Astrocyte of the cerebellum (primary cell): ENCODE measurements at places on chromosomes 13 and 19.

GRCh38 chr13:111659219-111659775, 338.9 kb downstream of the TEX29 start:
- no peak for DNase-seq

- DNase-seq: no peak
Measured at GRCh38 chr19:52735734-52736133, 890 bp upstream of the ZNF611 start.

GRCh38 chr13:108785844-108786243, 156.4 kb downstream of the MYO16 start:
- no peak for DNase-seq

GRCh38 chr13:97134364-97135095, 87.6 kb upstream of the MBNL2 start:
- DNase-seq: no peak

DNA sequence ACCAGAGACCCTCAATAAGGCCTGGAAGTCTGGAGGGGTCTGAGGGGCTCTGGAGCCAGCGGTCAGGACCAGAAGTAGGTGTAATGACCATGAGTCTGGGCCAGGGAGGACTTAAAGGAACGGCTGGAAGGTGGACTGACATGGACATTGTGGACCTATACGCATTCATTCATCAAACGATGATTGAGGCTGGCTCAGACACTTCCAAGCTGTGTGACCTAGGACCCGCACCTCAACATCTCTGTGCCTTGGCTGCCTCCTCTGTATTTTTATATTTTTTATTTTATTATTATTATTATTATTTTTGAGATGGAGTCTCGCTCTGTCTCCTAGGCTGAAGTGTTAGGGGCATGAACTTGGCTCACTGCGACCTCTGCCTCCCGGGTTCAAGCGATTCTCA, 9.3 kb upstream of the LRRC25 start:
- DNase-seq: no peak

GRCh38 chr19:45881909-45882528, 3.9 kb downstream of the IRF2BP1 start:
- no peak for DNase-seq

- no peak for DNase-seq
Measured at GRCh38 chr19:4241824-4242430, 5.0 kb upstream of the YJU2 start.

- peak; percentile 69 for DNase-seq
Measured at GRCh38 chr19:58575183-58576041, 2.3 kb upstream of the MZF1 start.

GRCh38 chr13:97113231-97114001, 108.7 kb upstream of the MBNL2 start:
- no peak for DNase-seq

DNA sequence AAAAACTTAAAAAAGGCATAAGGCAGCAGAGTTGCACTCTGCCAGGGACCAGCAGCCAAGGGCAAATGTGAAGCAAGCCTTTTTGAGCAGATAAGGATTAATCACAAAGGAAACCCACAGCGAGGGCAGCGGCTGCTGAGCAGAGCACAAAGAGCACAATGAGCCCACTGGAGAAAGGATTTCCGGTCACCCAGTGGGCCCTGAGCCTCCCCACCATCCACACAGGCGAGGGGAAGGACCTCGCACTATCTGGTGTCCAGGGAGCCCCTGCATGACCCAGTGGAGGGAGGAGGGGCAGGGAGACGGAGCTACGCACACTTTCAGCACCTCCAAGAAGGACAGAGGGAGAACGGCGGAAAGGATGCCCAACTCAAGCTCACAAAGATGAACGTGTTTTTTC, 40.0 kb downstream of the COL4A1 start:
- no peak for DNase-seq

- peak; percentile 22 for DNase-seq
Measured at GRCh38 chr19:6674868-6675305, 4.9 kb upstream of the TNFSF14 start.

- DNase-seq: no peak
Measured at GRCh38 chr13:96279904-96280303, 190.0 kb downstream of the HS6ST3 start.

- no peak for DNase-seq
Measured at GRCh38 chr19:21314676-21315075, 14.5 kb downstream of the ZNF708 start.

- DNase-seq: peak; percentile 82
Measured at GRCh38 chr19:8526345-8527091, 12.6 kb upstream of the ZNF414 start.

GRCh38 chr19:27971071-27971470, 1241.9 kb downstream of the UQCRFS1 start:
- no peak for DNase-seq

GRCh38 chr19:1053176-1054101, 13.5 kb upstream of the ARHGAP45 start:
- DNase-seq: no peak

GRCh38 chr19:33085570-33086128, 4.7 kb downstream of the GPATCH1 start:
- DNase-seq: no peak

DNA sequence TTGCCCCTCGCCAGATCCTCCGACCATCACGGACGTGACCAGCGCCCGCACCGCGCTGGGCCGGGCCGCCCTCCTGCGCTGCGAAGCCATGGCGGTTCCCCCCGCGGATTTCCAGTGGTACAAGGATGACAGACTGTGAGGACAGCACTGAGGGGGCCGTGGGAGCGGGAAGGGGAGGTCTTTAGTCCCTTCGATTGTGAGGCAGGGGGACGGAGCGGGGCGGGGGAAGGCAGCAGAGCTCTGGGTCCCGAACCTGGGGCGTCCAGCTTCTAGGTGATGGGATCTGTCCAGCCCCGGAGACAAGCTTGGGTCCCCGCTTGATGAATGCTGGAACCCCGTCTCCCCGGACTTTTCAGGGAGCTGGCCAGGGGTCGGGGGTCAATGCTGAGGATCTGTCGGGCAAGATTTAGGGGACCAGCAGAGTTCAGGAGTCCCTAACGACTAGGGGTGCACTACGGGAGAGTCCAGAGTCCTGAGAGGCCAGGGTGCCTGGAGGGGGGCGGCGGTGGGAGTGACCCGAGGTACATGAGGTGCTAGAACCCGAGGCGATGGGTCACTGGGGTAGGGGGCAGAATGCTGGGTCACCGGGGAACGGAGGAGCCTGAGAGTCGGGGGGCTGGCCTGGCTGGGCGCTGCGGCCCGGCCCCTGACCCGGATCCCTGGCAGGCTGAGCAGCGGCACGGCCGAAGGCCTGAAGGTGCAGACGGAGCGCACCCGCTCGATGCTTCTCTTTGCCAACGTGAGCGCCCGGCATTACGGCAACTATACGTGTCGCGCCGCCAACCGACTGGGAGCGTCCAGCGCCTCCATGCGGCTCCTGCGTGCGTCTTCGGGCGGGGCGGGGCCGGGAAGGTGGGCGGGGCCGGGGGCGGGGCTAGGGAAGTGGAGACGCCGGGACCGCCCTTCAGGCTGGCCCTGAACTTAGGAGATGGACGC, 14.6 kb downstream of the VSIG10L start:
- DNase-seq: no peak

DNA sequence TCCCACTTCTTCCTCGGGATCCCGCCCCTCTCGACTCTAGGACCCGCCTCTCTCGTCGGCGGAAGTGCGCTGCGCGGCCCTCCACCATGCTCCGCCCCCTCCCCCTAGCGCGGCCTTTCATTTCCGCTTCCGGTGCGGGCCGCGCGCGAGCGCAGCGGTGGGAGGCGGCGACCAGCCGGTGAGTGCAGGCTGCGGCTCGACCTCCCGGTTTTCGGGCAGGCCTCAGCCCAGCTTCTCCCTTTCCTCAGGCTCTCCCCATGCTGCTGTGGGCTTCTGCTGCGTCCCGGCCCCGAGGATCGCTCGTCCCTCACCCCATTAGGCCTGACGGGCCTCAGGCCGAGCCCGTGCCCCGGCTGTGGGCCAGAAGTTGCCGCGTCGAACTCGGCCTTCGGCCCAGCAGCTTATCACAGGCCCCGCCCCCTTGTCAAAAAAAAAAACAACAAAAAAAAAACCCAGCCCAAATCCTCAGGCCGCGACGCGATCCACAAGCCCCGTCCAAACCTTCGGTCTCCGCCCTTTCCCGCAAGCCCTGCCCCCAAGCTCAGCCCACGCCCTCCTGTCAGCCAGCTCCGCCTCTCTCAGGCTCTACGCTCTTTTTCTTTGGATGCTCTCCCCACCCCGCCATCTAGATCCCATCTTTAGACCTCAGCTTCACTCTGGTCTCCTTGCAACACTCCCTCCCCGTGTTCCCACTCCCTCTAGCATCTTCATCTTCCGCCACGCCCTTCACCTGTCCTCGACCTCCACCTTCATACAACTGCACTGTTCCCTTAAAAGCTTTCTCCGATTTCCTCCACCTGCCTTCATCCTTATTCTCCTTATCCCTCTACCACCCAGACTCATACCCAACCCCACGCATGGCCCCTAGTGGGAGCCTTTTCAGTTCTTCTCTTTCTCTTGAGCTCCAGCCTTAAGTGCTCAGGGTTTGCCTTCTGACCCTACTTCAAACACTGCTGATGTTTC, at the start of gene CLASRP:
TSS of gene CLASRP (plus strand) at position 115 of the 963 bp plus-strand sequence. CDS start 1,168 bp downstream, outside the sequence.
- peak; percentile 63 for DNase-seq

DNA sequence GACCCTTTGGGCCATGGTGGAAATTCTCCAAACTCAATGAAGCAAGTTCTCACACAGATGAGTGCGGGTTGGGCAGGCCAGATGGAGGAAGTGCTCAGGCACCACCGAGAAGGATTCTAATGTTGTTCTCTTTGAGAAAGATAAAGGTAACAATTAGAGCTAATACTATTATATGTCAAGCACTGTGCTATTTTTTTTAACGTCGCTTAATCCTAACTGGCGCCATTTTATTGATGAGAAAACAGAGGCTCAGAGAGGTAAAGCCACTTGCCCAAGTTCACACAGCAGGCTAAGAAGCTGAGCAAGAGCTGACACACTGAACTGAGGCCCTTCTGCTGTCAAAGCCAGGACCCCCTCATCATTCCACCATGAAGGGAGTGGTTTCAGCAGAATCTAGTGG, 1.0 kb downstream of the FBL start:
- DNase-seq: no peak

DNA sequence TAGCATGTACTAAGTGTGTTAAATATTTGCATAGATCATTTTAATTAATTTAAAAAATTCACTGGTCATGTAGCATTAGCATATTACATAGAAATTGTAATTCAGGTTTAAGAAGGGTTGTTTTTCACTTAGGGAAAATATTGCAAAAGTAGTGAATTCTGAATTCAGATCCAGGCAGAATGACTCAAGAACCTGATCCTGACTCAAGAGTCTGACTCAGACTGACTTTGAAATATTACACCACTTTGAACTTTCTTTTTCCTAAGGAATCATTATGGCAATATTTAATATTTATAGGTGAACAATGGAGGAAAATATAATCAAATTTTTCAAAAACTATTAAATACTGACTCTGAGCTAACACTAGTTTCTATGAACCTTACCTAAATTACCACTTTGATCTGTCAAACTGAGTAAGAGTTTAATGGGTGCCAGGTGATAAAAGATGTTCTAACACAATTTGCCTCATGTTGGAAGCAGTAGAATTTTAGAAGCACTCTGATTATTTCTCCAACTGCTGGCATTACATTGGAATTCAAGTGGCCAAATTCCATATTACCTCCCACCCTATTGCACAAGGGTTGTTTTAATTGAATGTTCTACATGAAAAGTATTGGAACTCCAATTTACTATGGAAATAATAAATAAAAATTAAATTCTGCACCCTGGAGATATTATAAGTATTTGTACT, 261.6 kb downstream of the SLITRK1 start:
- peak; percentile 8 for DNase-seq

DNA sequence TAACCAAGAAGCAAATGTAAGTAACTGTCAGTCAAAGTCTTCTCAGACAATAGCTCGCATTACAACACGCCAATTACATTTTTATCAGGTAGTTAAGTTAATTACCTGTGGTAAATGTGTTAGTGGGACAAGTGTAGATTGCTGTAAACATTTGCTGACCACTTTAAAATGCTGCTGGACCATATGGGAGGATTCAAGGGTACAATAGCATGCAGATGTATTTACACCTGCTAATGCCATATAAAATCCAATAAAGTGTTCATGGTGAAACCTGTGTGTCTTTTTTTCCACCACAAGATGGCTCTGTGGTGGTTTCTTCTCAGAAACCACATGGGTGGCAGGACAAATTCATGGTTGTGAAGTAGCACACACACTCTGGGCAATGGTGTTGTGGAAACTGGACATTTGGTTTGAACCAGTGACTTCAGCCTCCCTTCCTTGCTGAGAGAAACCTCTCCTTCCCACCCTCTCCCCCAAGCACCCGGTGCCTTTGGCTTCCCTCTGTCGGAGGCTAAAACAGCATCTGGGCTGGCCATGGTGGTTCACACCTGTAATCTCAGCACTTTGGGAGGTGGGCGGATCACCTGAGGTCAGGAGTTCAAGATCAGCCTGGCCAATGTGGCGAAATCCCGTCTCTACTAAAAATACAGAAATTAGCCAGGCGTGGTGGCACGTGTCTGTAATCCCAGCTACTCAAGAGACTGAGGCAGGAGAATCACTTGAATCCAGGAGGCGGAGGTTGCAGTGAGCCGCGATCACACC, 18.1 kb upstream of the GTF3A start:
- DNase-seq: no peak

DNA sequence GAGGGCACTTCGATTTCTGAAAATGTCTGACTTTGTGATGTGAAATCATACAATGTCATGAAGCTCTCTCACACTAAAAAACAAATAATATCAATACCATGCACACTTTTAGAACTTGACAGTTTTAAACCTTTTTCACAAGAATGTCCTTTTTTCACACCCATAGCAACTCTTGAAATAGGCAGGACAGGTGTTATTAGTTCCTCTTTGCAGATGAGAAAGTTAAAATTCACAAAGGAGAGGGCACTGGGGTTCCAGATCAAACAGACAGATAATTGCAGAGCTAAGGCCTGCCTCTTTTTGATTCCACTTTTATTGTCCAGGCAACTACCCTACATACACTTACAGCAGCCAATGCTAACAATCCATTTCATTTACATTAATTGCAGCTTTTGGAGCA, 142.8 kb downstream of the KLF12 start:
- DNase-seq: no peak

GRCh38 chr19:342801-343421, 1.7 kb downstream of the MIER2 start:
- DNase-seq: peak; percentile 75

GRCh38 chr13:87820241-87820640, 149.1 kb downstream of the SLITRK5 start:
- peak; percentile 12 for DNase-seq

GRCh38 chr13:72341904-72342303, 385.5 kb downstream of the MZT1 start:
- no peak for DNase-seq

GRCh38 chr13:112917737-112918136, 51.3 kb upstream of the MCF2L start:
- no peak for DNase-seq

- DNase-seq: peak; percentile 86
Measured at GRCh38 chr13:44243198-44243857, 130.3 kb upstream of the SERP2 start.
